ENCODE measurements at places on chromosomes 16 and 17.

DNA sequence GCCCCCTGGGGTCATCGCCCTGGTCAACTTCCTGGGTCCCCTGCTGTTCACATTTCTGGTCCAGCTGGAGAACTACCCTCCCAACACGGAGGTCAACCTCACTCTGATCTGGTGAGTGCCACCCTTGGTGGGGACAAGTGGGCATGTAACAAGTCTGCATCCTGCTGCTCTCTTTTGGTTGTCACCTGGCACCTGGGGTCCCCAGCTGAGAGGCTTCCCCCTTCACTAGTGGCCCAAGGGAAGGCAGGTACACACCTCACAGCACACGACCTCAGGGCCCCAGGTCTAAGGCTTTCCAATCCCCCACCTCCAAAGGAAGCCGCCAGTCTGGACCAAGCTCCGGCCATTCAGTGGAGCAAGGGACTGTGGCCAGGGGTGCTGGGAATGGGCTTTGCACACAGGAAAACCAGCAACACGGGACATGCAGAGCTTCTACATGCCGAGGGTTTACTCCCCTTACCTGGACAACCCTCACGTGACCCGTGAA lies 4.4 kb downstream of the TMC8 start:
- no peak for DNase-seq

- DNase-seq: no peak
Observed at GRCh38 chr17:76685846-76686245, 24.9 kb downstream of the MXRA7 start.

DNA sequence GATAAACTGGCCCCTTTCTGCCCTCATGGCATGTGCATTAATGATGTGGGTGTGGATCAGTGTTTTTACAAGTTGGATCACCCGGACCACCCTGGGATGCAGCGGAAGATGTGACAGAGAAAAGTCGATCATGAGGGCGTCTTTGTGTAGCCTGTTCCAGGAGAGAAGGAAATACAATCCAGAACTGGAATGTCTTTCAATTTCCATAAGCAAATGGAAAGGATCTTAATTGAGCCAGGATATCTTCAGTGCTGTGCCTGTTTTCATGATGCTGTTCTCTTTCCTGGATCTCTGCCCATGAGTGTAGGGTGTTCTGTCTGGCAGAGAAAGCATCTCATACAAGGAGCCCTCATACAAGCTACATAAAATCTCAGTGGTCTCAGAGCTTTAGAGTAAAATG lies 481.4 kb downstream of the XYLT1 start:
- DNase-seq: no peak

GRCh38 chr17:44438636-44439035 lies 49.2 kb upstream of the ITGA2B start:
- no peak for DNase-seq

DNA sequence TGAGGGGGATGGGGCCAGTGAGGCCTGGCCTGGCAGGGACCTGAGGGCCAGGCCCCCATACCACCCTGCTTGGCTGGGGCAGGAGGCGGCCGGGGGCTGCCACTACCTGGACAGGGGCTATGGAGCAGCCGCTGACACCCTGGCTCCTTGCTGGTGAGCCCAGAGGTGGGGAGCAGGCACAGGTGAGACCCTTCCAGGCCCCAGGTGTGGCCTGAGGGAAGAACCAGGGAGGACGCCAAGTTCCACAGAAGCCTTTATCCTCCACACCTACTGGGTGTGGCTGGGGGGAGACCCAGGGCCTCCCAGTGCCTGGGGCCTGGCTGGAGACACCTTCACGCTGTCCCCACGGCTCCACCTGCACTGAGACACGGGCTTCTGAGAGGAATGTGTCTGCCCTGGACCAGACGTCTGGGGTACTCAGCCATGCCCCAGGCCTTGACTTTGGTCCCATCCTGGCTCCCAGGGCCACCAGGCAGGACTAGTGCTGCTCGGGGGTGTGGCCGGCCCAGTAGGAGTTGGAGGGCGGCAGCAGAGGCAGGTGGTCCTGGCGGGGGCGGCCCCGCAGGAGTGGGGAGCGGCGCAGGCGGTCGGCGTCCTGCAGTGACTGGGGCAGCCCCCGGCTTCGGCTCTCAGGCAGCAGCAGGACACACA lies 4.7 kb downstream of the SLC22A31 start:
- no peak for DNase-seq

- DNase-seq: no peak
Observed at GRCh38 chr17:3335876-3336275, 37.7 kb upstream of the OR3A1 start.

DNA sequence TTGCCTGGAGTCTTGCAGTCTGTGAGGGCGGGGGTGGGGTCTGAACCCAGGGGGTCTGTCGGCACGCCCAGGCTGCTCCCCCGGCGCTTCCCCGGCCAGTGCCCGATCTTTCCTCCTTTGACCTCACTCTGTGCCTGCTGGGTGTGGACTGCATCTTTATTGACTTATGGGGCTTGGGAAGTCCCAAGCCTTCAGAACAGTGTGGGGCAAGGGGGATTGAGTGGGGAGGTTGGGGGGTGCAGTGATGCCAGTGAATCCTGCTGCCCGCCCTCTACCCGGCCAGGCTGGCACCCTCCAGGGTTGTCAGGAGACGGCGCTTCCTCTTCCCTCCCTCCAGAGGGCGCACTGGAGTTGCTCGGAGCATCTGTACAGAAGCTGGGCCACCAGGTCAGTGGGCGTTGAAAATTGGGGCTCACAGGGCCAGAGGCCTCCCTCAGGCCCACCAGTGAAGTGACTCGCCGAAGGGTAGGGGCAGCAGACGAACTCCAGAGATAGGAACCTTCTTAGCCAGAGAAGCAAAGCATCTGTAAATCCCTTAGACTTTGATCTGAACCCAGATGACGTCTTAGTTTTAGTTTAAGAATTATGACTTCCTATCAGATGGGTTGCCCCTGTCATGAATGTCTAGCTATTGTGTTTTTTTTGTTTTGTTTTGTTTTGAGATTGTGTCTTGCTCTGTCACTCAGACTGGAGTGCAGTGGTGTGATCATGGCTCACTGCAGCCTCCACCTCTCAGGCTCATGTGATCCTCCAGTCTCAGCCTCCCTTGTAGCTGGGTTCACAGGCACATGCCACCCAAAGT lies 184.8 kb upstream of the CIBAR2 start:
- peak; percentile 76 for DNase-seq

GRCh38 chr17:67503184-67503583 lies 126.1 kb downstream of the PITPNC1 start:
- no peak for DNase-seq

DNA sequence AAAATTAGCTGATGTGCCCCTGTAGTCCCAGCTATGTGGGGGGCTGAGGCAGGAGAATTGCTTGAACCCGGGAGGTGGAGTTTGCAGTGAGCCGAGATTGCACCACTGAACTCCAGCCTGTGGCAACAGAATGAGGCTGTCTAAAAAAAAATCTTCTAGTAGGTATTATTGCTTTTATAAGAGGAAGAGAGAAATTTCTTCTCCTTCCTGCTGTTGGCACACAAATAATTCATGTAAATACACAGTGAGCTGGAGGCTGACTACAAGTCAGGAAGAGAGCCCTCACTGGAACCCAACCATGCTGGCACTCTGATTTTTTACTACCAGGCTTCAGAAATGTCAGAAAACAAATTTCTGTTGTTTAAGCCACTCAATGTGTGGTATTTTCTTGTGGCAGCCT lies 6.7 kb downstream of the PRDM7 start:
- no peak for DNase-seq

GRCh38 chr16:68037841-68038597 lies 14.9 kb downstream of the DUS2 start:
- no peak for DNase-seq

DNA sequence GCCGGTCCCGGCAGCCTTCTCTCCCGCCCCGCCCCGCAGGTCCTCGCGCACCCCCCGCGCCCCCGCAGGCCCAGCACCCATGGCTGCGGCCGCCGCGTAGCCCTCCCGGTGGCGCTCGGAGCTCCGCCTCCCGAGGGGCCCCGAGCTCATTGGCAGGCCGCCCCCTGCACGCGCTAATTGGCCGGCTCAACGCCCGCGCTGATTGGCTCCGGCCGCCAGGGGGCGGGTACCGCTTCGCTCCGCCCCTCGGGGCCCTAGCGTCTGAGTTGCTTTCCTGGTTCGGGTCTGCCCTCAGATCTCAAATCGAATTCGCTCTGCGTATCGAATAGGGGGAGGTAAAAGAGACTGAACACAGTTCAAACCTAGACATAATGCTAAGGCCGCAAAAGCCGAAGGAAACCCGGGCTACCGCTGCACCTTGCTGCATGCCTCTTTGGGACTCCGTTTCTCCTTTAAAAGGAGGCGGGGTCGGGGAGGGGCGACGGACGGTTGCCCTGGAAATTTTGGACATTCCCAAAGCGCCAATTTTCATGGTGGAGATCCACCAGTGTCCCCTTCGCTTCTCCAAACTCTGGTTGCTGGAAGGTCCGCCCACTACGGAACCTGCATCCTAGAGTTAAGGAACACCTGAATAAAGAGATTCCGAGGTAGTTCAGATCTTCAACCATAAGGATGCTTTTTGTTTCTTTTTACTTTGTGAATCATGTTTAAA lies at the start of gene DEXI:
TSS of gene DEXI (minus strand) at position 117 of the 712 bp plus-strand sequence. CDS start 463 bp downstream, outside the sequence.
- DNase-seq: peak; percentile 96

DNA sequence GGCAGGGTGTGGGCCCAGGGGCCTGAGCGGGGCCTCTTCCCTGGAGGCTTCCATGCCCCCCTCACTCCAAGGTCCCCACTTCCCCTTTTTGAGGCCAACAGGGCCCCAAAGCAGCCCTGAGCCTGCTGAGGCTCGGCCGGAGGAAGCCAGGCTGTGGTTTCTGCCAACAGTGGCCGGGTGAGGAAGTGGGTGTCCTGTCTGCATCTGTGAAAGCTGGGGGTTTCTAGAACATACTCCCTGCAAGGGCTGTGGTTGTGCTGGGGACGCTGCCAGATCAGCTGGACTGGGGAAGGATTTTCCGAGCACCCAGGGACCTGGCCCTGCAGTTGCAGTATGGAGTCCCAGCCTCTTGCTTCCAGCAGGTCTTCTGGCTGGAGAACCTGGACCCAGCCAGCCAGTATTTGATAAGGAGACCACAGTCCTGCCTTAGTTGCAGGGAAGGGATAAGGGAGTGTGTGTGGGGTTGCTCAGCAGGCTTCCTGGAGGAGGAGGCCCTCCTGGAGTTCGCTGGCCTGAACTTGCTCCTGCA lies 15.7 kb downstream of the ADCY7 start:
- DNase-seq: peak; percentile 68

DNA sequence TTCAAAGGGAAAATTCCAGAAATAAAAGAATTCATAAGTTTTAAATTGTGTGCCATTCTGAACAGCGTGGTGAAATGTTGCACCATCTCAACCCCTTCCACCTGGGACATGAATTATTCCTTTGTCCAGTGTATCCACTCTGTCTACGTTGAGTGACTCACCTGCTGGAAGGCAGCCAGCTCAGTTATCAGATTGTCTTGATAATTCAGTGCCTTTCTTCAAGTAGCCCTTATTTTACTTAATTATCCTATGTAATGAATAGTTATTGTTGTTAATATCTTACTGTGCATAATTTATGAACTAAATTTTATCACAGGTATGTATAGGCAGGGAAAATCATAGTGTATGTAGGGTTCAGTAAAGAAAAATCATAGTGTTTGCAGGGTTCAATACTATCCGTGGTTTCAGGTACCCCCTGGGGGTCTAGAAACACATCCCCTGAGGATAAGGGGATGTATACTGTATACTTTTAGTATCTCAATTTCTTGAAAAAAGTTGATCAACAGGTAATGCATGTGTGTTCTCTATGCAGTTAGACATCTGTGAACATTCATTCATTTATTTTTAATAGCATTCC lies 7.7 kb upstream of the PCTP start:
- DNase-seq: no peak

DNA sequence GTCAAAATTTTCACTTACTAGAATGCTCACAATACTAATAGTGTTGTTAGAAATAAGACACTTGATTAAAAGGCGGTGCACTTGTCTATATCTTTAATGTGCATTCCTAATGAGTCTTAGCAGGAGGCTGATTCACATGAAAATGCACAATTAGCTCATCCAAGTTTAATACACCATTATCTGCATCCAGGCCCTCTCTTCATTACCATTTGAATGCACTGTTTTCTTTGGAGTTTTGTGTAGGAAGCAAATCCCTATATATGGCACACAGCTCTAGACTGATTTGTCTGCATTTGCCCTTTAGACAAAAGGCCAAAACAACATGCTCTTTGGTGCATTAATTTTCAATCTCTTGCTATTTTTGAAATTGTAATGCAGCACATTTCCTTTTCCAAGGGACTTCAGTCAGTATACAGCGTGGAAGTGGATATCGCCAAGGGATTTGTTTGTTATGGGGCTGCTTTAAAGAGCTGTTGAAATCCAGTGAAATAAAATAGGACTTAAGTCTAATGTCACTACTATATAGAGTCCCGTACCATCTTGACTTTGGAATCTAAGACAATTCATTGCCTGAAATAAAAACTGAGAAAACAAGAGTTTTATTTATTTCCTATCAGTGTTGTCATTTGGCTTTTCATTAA lies 257.6 kb upstream of the CPHXL start:
- DNase-seq: no peak

DNA sequence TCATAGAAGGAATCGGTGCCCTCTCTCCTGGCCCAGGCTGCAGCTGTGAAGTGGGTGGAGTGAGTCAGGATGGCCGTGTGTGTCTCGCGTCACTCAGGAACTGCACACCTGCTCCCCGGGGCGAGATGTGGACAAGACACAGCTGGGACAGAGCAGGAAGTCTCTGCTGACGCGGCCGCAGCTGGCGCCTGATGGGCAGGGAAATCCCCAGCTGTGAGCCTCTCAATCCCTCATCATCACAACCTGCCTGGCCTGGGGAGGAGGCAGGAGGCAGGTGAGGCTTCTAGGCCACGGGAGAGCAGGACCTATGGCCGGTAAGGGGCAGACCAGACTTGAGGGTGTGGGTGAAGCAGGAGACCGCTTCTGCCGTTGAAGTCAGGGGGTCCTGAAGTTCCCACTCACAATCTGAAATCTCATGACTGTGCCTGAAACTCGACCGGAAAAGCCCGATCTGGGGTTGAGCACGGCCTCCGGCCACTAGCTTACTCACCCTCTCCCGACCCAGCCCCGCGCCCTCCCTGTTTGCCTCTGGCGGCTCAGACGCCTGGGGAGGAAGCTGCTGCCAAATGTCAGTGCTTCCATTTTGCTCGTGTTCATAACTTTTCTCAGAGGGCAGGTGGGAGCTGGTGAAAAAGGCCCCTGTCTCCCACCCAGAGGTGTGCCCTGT lies 1.1 kb upstream of the TRPV3 start:
- DNase-seq: peak; percentile 58

DNA sequence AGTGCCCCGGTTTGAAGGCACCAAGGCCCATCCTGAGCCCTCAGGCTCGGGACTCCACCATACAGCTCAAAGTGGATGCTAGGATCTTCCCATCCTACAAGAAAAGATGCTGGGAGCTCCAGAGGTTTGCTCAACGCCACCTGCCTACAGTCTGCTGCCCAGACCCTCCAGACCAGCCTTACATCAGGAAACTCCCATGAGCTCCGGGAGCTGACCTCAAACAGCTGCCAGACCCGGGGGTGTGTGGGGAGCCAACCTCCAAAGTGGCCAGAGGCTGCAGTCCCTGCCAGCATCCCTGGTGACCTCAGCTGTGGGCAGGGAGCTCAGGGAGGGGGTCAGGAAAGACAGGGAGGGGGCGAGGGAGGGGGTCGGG lies 43.8 kb downstream of the C16orf82 start:
- no peak for DNase-seq

Data from stimulated activated naive CD8-positive, alpha-beta T cell treated with anti-CD3 and anti-CD28 coated beads, Interleukin-15, Interleukin-2, amounts not matched to agents 100 U/mL and 50 U/mL, for 24 hours (primary cell).